ENCODE measurements at places on chromosomes 1 and 21.

DNA sequence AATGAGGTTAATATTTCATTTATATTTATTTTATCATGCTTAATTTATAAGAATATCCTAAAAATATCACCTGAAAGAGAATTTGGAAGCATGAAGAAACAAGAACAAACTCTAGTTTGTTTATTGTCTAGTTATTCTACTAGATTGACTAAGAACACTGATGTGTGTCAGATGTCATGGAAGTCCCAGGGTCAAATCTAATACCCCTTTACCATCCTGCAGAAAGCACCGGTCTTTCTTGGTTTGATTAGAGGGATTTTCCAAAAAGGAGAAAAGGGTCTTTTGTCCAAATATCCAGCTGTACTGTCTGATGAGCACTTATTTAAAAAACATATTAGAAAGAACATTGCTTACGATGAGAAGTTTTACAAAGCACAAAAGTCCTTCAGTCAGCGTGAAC is 20.7 kb upstream of the CR2 start:
- DNase-seq = no peak

DNA sequence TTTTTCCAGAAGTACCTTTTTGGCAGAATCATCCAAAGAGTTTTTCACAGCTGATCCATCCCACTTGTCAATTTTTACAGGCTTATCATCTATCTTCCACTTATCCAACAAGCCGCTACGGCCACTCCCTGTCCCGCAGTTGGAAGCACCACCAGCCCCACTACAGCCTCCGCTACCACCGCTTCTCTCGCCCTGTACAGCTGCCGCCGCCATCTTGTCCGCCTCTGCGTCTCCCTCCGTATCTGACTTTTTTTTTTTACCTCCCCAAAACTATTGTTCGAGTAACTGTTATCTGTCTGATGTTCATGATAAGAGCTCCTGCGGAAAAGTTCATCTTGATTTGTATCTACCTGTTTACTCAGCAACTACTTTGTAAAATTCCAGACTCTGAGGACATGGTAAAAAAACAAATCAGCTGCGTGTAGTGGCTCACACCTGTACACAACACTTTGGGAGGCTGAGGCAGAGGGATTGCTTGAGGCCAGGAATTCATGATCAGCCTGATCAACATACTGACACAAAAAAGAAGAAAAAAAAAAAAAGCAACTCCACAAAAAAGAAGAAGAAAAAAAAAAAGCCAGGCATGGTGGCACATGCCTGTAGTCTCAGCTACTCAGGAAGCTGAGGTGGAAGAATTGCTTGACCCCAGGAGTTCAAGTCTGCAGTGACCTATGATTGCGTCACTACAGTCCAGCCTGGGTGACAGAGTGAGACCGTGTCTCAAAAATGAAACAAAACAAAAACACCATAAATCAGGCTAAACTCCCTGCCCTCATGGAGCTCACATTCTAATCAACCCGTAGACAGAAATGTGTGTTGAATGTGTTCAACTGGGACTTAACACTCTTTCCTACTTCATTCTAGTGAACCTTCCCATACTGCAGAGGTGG is 8.0 kb upstream of the EYA3 start:
- no peak for DNase-seq

GRCh38 chr1:197595304-197595904 is 179.9 kb downstream of the DENND1B start:
- DNase-seq = no peak

DNA sequence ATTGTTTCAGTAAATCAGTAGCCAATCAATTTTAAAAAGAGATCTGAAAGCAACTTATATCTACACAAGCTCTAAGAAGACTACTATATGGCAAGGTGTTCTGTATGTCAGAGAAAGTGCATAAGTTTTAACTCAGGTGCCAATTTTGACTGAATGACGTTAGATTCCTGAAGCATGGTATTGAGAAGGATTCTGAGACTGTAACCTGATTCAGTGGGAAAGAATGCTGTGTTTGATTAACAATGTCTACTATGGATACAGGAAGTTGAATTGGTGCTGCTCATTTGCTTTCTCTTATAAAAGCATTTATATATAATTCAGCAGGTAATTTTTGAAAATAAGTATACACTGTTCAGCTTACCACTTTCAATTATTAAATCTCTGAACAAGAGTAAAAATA is 156.3 kb downstream of the PAPPA2 start:
- no peak for DNase-seq

GRCh38 chr1:55214934-55215193 is 300 bp downstream of the USP24 start:
- DNase-seq = peak; percentile 52

- peak; percentile 69 for DNase-seq
These were observed 106.4 kb downstream of the TBX19 start for GRCh38 chr1:168386949-168387586.

DNA sequence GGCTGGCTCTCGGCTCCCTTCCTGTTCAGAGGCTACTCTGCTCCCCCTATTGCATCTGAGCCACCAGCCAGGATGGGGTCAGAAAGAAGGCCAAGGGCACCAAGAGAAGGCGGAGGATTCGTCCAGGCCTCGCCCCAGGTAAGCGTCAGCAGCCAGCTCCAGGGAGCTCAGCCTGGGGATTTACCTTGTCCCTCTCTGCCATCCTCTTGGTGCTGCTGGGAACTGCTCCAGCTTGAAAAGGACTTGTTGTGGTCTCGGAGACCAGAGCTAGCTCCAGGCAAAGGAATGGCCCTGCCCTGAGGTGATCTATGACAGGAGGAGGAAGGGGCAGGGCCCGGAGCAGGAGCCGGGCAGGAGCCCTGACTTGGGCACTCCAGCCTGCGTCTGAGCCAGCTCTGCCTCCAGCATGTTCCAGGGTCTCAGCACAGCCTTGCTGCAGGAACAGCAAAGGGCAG is 113.7 kb upstream of the IFFO2 start:
- DNase-seq = no peak

- no peak for DNase-seq
These were observed 51.7 kb downstream of the ABCA4 start for GRCh38 chr1:94068999-94069918.

- DNase-seq = no peak
These were observed 136.6 kb downstream of the TOMM20 start for GRCh38 chr1:234992065-234992464.

DNA sequence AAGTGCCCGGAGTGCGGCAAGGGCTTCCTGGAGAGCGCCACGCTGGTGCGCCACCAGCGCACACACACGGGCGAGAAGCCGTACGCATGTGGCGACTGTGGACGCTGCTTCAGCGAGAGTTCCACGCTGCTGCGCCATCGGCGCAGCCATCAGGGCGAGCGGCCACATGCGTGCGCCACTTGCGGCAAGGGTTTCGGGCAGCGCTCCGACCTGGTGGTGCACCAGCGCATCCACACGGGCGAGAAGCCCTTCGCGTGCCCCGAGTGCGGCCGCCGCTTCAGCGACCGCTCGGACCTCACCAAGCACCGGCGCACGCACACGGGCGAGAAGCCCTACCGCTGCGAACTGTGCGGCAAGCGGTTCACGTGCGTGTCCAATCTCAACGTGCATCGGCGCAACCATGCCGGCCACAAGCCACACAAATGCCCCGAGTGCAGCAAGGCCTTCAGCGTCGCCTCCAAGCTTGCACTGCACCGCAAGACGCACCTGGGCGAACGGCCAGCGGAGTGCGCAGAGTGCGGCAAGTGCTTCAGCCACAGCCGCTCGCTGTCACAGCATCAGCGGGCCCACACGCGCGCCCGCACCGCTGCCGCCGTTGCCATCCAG is 10.0 kb downstream of the ZNF672 start:
- no peak for DNase-seq

GRCh38 chr1:59262631-59263030 is 34.3 kb upstream of the FGGY start:
- DNase-seq = no peak

GRCh38 chr1:226920446-226920894 is 19.6 kb upstream of the COQ8A start:
- DNase-seq = peak; percentile 77

- DNase-seq = no peak
These were observed 7.2 kb upstream of the PIGC start for GRCh38 chr1:172451002-172451443.

DNA sequence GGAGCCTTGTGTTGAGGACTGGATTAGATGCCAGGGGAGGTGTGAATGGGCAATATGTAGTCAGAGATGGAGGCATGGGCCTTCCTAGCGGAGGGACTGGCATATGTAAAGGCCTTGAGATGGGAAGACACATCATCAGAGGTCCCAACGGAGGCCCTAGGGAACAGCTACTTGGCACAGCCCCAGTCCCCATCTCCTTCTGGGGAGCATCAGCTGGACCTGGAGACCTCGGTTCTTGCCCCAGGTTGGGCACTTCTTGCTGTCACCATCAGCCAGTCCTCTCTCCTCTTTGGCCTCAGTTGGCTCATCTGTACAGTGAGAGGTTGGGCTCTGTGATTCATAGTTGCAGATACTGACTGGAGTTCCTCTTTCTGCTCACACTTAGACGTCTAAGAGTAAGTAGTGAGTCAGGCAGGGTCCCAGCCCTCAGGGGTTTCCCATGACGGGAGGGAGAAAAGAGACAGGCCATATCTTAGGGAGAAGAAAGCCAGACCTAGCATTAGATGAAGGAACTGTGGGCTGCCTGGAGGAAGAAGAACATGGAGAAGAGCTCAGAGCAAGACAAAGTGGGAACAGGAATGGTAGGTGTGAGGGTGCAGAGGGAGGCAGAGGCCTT is 3.4 kb upstream of the MARCKSL1 start:
- no peak for DNase-seq

GRCh38 chr1:9728451-9729295 is 77.1 kb downstream of the PIK3CD start:
- DNase-seq = no peak

GRCh38 chr1:53608676-53609075 is 130.3 kb downstream of the GLIS1 start:
- no peak for DNase-seq

- DNase-seq = no peak
These were observed 107.0 kb downstream of the CLIC6 start for GRCh38 chr21:34775793-34776192.

- DNase-seq = no peak
These were observed 4.1 kb downstream of the MINDY1 start for GRCh38 chr1:151002611-151003010.

All from testis (tissue), 5 donors.